NCI-H1694 treated with DMSO at 0.1 percent for 48 hours (cell line): ENCODE measurements at places on chromosomes 5 and 9.

DNA sequence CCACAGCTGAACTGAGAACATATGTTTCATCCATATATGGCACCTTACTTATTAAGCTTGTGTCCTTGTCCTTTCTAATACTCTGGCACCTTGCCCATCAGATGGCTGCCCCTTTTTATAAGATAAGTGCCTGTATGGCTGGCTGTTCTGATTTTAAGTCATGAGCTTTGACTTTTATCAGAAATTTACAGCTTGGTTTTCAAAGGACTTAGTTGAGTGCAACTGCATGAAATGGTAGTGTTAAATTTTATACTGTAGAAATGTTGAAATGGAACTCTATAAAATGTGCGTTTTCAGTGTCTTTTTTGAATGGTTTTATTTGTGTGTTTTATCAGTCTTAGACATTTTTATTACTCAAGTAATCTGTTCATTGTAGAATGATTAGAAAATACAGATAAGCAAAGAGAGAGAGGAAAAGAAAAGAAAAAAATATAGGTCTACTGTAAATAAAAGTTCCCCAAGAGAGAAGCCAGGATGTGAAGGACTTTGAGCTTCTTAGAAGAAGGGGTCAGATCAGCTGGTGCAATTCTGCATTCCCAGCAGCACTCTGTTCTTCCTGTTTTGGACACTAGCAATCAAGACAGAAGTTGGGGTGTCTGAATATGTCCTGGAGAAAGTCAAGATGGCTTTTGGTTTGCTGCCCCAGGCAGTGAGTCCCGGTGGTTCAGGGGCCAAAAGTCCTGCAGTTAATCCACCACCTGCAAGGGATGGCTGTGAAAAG is 38.9 kb downstream of the ARHGAP26 start:
- DNase-seq = no peak

- DNase-seq = no peak
Measured at GRCh38 chr5:127275641-127276193, 14.9 kb upstream of the MEGF10 start.

DNA sequence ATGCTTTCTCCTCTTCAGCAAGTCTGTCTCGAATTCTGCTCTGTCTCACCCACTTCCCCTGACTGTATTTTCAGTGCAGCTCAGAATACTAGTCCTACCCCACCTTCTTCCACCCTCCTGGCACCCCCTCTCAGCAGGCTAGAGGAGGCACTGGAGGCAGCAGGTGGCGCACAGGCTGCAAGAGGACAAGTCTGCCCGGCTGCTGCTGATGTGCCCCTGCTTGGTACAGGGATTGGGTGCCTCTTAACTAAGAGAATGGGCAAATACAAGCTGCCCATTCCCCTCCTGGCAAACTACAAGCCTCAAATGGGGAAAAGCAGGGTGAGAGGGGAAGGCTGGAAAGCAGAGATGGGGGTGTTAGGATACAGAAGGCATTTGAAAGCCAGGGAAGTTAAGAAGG is 5.1 kb downstream of the TLN1 start:
- DNase-seq = no peak

DNA sequence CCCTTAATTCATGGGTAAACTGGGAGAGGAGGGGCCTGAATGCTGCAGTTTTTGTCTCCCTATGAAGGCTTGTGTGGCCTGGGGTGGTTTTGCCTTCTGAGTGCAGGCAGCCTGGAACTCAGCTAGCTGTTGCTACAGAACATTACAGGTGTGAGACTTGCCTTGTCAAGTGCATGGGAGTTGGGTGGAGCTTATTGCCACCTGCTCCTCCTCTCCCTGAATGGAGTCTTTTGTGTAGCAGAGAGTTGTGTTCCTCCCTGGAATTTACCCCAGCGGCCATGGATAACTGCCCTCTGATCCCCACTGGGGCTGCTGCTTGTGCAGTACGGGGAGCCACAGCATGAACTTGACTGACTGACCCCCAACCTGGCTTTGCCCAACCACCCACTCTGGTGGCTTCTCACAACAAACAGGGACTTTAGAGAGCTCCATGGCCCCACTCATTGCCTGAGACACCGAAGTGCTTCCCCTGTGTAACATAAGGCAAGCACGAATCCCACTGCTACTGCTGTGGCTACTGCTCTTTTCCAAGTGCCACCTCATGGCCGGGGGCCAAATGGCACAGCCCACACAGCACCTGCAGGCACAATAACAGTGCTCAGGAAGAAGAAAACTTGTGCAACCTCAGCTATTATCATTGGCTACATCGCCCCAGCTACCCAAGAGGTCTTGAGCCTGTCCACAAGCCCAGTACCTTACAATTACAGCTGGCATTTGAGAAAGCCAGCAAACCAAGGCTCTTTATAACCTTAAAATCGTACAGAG is 942.9 kb downstream of the CDH18 start:
- DNase-seq = no peak

- DNase-seq = no peak
Measured at GRCh38 chr9:133351908-133352634, 4.1 kb downstream of the RPL7A start.

- no peak for DNase-seq
Measured at GRCh38 chr5:112685386-112685785, 52.3 kb upstream of the APC start.

DNA sequence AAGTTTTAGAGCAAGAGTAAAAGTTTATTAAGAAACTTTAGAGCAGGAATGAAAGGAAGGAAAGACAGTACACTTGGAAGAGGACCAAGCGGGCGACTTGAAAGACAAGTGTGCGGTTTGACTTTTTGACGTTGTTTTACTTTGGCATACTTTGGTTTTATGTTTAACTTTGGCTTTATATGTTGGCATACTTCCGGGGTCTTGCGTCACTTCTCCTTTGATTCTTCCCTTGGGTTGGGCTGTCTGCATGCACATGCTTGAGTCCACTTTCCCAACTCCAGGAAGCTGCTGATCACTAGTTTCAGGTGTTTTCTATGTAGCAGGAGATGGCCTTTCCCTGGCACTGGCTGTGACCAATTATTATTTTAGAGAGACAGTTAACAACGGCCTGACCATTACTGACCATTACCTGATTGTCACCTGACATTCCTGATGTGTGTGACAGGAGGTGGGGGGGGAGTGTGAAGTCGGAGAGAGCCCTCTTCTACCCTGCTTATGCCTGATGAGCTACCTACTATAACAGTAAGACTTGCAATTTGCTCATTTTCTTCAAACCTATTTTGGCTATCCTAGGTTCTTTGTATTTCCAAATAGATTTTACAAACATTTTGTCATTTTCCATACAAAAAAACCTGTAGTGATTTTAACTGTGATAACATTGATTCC is 45.5 kb downstream of the TNFSF8 start:
- no peak for DNase-seq

- no peak for DNase-seq
Measured at GRCh38 chr9:96450613-96451528, 902 bp downstream of the HABP4 start.

GRCh38 chr9:72037571-72037970 is 22.8 kb downstream of the C9orf57 start:
- DNase-seq = no peak

DNA sequence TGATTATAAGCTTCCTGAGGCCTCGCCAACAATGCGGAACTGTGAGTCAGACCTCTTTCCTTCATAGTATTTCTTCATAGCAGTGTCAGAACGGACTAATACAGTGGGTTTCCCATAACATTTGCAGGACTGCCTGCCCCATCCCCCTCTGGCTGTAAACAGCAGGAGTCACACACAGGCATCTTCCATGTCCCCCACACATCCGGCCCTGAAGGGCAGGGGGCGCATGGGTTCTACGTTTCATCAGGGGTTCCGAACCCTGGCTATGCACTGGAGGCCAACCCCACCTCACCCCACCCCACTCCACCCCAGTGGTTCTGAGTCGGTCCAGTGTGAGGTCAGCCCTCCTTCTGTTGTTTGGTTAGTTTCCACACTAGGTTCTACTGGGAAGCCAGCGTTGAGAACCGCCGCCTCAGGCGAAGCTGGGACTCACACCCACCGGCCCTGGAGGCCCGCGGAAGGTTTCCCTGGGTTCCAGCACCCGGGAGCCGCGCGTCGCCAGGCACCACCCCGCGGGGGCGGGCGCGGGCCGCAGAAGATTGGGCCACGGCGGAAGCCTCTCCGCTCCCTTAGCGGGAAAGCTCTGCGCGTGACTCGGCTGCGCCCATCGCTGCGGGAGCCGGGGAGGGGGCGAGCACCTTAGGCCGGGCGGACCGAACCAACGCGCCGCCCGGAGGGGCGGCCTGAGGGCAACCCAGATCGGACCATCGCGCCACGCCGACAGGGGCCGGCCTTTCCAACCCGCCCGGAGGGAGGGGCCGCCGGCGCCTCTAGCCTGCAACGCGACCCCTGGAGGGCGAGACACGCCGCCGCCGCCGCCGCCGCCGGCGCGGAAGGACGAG is at the start of gene RUSC2:
Gene RUSC2 (plus strand): TSS at position 799 of the 842 bp plus-strand sequence. CDS start 56,411 bp downstream, outside the sequence.
- peak; percentile 68 for DNase-seq

DNA sequence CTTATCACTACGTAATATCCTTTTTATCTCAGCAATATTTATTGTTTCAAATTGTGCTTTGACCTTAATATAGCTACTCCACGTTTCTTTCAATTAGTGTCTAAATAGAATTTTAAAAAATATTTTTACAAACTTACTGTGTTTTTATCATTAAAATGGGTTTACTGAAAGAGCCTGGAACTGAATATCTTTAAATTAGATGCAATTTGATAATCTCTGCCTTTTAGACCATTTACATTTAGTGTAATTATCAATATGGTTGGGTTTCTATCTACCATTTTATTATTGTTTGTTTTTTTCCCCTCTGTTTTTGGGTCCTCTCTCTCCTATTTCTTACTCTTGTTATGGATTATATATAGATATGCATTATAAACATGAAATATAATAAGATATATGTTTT is 327.8 kb downstream of the IRX2 start:
- DNase-seq = no peak

DNA sequence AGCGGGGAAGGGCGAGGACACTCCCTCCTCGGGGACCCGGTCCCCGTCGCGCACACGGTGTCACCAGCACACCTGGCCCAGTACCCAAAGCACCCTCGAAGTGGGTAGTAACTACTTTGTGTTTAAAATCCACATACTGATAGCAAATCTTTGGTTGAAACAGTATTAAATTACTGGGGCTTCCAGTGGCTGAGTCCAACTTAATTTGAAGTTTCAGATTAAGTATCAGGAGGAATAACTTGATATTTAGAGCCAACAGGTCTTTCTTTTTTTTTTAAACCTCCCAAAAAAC is 615 bp downstream of the ATG10 start:
- DNase-seq = no peak

- peak; percentile 27 for DNase-seq
Measured at GRCh38 chr9:129489838-129490582, 130.9 kb downstream of the C9orf50 start.

- no peak for DNase-seq
Measured at GRCh38 chr5:7388553-7388952, 7.4 kb upstream of the ADCY2 start.

DNA sequence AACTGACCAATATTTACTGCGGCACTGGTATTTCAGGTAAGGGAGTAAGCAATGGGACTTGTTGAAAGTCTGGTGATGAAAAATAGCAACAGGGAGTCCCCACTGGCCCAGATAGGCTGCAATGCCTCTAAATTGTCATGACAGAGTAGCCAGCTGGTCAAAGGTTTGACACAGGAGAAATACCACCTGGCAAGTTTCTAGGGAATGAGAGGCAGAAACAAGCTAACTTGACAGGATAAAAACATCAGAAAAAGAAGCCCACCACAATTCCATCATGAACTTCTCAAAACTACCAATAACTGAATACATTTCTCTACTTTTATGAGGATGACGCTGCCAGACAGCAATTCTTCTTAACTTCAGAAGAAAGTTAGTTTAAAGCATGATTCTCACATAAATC is 99.8 kb downstream of the STRBP start:
- no peak for DNase-seq

DNA sequence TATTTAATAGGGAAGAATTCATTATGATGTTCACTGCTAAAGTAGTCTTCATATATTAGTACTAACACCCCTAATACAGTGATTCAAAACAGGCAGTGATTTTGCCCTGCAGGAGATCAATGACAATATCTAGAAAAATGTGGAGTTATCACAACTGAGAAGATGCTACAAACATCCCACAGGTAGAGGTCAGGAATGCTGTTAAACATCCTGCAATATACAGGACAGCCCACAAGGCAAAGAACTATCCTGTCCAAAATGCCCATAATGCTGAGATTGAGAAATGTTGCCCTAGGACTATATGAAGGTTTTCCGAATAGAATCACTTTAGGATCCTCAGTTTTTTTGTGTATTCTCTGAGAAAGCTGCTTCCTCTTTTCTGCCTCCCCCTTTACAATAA is 15.3 kb downstream of the RORB start:
- no peak for DNase-seq

DNA sequence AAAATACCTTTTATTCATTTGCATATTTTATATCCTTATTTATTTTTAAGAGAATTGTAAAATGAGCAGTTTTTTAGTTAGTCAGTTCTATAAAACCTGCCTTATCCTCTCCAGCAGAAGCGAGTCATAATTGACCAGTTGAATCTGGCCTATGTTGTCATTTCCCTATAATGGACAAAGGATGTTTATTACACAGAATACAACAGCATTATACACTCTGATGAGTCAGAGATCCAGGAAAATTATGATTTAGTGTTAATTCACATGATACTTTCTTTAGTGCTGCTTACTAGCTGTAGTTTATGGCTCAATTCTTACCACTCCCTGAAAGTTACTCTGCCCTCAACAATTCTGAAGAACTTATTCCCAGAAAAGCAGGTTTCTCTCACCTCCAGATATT is 26.8 kb upstream of the LURAP1L start:
- no peak for DNase-seq

- no peak for DNase-seq
Measured at GRCh38 chr9:105978336-105978735, 284.0 kb downstream of the TMEM38B start.

DNA sequence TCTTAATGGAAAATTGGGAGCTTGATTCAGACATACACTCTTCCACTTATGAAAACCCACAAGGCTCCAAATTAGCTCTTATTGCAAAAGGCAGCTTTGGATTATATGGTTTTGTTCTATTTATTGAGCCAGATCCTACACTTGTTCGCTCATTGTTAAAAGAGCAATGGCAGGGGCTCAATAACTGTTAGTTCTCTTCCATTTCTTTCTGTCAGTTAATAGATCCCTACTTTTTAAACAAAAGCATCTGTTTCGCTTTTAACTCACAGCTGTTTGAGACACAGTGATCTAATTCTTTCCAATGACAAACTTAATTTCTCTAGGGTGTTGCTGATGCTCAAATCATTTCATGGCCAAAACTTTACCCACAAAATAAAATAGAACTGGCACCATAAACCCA is 11.7 kb downstream of the C5 start:
- no peak for DNase-seq
